ENCODE measurements at places on chromosomes 7 and 10.

DNA sequence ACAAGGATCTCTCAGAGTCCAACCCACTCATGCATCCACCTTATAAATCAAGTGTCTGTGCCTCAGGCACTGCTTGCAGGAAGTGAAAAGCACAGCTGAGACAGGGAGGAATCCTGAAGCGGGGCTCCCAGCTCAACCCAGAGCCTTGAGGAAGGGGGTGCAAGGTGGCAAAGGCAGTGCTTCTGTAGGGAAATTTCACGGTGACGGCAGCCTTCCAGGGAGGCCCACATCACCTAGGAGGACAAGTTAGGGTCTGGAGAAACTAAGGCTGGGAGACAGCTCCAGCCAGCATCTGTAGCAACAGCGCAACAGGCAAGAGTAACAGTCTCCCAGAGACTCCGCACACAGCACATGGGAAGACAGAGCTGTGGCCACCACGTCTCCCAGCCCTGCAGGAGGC, 2.7 kb downstream of the AOC1 start:
- no peak for DNase-seq

GRCh38 chr10:103789771-103790201, 65.6 kb downstream of the SH3PXD2A start:
- DNase-seq, result no peak

DNA sequence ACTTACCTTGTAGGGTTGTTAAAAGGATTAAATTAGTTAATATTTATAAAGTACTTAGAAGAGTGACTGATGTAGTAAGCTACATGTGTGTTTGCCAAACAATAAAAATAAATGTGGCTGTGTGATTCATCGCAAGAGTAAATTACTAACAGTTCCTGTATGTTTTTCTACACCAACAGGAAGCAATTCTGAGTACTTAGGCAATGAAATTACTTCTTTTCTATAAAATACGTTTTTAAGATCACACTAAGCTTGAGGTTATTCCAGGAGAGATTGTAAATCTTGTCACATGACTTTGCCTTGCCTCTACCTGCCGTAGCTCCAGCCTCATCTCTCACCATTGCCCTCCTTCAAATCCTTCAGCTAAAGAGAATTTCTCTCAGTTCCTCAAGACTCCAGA, 18.1 kb upstream of the GSTK1 start:
- no peak for DNase-seq

GRCh38 chr7:94675356-94675755, 19.4 kb upstream of the SGCE start:
- no peak for DNase-seq

DNA sequence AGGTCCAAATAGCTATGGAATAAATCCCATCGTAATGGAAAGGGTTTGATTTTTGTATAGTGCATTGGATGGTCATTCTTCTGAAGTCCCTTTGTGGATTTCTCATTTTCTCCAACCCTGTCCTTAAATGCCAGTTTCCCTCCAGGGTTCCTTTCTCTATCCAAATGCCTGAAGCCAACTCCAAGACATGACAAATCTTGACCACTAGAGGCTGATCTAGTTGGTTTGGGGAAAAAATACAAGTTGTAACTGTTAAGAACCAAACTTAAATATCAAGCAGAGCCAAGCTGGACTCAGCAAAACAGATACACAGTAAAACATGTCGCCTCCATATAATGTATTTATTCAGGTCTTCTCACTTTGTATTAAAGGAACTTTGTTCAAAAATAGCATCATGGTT, 28.7 kb downstream of the FRMD4A start:
- no peak for DNase-seq

DNA sequence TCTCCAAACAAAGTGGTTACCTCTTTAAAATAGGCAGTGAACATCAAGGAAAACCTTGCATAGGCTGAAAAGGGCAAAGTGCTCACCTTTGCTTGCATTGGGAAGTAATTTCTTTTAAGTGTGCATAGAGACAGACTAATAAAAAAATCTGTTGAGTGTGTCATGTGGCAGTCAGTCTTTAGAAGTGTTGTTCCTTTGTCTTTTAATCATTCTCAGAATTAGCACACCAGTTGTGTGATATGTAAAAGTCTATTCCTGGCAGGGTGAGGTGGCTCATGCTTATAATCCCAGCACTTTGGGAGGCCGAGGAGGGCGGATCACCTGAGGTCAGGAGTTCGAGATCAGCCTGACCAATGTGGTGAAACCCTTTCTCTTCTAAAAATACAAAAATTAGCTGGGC, 117.0 kb downstream of the INSYN2A start:
- no peak for DNase-seq

- no peak for DNase-seq
These were observed 42.1 kb downstream of the ST8SIA6 start for GRCh38 chr10:17412323-17412722.

DNA sequence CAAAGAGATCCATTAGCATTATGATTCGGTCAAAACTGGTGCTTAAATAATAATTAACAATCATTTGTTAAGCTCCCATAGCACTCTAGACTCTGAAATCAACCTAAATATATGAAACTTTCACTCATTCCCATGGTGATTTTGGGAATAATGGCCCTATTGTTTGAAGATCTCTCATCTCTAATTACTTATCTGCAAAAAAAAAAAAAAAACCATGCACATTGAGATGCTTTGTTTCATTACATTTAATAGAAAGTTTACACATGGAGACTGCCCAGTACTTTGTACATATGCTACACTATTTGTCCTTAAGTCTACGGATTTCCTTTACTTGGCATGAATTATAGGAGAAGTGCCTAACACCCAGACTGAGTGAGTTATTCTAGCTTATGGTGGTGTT, 280.6 kb upstream of the MEOX2 start:
- DNase-seq, result no peak

DNA sequence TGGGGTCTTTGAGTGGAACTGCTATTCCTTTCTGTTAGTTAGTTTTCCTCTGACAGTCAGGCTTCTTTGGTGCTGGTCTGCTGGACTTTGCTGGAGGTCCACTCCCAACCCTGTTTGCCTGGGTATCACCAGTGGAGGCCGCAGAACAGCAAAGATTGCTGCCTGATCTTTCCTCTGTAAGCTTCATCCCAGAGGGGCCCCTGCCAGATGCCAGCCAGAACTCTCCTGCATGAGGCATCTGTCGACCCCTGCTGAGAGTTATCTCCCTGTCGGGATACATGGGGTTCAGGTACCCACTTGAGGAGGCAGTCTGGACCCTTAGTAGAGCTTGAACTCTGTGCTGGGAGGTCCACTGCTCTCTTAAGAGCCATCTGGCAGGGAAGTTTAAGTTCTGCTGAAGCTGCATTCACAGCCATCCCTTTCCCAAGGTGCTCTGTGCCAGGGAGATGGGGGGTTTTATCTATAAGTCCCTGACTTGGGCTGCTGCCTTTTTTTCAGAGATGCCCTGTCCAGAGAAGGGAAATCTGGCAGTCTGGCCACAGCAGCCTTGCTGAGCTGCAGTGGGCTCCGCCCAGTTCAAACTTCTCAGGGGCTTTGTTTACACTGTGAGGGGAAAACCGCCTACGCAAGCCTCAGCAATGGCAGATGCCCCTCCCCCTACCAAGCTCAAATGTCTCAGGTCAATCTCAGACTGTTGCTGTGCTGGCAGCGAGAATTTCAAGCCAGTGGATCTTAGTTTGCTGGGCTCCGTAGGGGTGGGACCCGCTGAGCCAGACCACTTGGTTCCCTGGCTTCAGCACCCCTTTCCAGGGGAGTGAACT, 89.7 kb upstream of the CDK6 start:
- no peak for DNase-seq

DNA sequence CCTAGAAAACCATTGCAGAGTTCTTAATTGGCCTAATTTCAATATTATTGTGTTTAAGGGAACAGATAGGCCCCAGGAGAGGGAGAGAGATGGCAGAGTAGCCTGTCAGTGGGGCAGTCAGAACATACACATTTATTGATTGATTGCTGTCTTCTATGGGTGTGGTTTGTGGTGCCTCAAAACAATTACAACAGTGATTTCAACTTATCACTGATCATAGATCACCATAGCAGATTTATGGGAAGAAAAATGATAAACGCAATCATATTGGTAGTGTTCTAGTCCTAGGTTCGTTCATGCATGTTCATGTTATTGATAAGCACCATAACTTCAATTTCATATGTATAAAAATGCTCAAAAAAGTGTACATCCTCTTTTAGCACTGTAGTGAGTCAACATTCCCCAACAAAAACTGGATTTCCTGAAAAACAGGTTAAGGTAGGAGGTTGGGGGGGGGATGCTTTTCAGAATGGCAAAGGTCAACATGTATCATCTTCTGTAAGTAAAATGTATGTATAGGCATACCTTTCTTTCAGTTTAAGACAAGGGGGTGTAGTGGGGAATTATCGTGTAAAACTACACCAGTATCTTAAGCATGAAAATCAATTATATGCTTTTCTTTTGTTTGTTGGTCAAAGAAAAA, 1.1 kb upstream of the TNKS2 start:
- no peak for DNase-seq

- no peak for DNase-seq
These were observed 105.0 kb downstream of the SH2D4B start for GRCh38 chr10:80642661-80643060.

GRCh38 chr7:79236352-79237028, 217.0 kb downstream of the MAGI2 start:
- DNase-seq, result no peak

DNA sequence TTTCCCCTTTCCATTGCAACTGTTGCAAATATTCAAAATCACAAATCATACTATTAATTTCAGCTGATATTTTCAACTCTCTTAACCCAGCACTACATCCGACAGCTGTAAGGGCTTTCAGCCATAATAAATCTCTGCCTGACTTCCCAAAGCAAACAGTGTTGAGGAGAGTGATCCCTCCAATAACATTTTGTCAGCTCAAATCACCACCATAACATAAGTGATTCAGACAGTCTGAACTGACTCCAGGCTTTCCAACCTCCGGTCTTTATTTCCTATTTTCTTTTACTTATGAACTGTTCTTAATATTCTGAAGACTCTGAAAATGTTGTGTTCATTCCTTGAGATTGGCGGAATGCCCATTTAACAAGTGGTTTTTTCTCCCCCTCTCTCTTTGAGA, 1085.9 kb downstream of the GATA3 start:
- no peak for DNase-seq

- DNase-seq, result no peak
These were observed 435.0 kb upstream of the CNTNAP2 start for GRCh38 chr7:145681646-145682045.

GRCh38 chr7:15977663-15978062, 291.2 kb upstream of the MEOX2 start:
- DNase-seq, result no peak

DNA sequence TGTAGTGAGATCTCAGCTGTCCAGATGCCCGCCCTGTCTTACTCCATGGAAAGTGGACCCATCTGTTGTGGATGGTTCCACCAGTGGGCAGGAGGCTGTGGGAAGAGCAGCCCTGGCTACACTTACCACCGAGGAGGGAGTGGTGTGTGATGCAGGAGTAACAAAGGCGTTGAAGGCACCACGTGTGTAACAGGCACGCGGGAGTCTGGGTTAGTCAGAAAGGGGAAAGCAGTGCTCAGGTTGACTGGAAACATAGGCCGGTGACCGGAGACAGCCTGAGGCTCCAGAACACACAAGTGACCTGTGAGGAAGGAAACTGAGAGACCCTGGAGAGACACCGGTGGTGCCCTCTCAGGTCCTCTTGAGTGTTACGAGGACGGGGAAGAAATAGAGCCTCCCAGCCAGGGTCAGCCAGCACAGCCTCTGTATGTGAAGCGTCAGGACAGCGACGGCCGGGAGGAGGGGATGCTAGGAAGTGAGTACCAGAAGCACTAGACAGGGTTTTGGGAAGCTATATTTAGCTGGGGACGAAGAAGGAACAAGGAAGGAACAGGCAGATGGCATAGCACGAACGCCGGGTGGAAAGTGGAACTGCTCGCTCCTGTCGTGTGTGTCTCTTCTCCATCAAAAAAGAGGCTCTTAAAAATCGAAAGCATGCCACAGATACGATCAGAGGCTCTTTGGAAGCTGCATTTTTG, 51.7 kb downstream of the DAGLB start:
- peak; percentile 45 for DNase-seq

GRCh38 chr7:112306903-112307302, 100.4 kb downstream of the ZNF277 start:
- no peak for DNase-seq

DNA sequence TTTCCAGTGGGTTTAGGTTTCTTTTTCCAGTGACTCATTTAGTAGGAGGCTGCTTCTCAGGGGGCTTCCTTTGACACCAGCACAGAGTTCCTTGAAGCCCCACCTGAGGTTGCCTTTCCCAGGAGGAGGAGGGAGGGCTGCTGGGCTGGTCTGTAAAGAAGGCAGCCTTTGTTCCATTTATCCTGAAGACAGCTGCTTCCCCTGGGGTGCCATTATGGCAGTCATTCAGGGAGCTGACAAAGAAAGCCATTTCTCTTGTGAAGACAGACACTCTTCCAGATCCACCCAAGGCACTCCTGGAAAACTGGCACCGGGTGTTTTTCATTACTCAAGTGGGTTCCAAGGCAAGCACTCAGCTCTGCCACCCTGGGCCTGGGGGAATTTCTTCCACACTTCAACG, 54.0 kb downstream of the MTURN start:
- DNase-seq, result no peak

DNA sequence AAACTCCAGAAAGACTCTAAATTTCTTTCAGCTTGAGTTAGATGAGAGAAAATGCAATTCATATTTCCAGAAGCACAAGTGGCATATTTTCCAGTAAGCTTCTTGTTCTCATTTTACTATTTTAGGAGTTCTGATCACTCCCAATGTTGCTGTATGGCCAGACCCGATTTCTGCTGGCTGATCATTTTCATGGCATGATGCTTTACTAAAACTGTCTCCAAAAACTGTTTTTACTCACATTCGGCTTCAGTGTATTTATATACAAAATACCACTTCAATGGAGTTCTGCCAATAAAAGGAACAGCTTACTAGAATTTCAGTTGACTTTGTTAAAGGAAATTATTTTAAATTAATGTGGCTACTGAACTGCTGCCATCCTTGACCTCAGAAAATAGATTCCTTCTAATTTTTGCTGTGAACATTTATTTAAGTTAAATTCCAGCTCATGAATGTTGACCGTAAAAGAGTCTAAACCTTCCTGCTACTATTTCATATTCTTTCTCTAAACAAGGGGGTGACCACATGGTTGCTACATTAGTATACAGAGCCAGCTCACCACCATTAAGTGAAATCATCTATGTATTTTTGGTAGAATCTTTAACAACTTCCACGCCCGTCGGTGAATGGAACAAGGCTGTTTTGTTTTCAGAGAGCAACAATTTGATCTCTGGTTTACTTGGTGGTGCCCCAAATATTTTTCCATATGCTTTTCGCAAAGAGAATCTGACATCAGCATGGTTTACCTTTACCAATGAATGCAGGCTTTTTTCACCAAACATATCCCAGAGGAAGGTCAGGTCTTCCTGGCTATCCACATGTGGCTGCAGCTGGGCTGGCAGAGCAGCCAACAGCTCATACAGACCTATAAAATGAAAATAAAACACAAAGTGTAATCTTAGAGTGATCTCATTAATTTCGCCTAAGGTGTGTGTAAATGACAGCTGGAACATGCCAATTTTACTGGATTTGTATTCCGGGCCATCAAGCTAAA, 101.2 kb downstream of the MPP7 start:
- no peak for DNase-seq

DNA sequence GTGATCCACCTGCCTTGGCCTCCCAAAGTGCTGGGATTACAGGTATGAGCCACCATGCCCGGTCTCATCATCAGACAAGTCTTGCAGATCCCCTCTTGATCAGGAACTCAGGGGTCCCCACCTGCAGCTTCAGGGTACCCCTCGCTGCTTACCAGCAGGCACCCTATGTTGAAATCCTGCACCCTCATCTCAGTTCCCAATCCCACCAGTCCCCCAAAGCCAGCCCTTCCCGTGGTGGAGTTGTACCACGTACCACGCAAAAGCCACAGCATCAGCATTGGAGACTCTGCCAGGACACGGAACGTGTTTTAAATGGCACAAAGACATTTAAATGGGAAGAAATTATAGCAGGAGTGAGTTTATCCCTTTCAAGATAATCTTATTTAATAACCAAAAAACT, 202.0 kb downstream of the CUX1 start:
- DNase-seq, result no peak

All from C1 segment of cervical spinal cord (tissue), 14 donors.